ENCODE measurements at places on chromosomes 3 and 15. TPM values are rescaled to one million over a fixed set of nuclear protein-coding genes. Genes with fewer than 3 reads are reported as not detected.

DNA sequence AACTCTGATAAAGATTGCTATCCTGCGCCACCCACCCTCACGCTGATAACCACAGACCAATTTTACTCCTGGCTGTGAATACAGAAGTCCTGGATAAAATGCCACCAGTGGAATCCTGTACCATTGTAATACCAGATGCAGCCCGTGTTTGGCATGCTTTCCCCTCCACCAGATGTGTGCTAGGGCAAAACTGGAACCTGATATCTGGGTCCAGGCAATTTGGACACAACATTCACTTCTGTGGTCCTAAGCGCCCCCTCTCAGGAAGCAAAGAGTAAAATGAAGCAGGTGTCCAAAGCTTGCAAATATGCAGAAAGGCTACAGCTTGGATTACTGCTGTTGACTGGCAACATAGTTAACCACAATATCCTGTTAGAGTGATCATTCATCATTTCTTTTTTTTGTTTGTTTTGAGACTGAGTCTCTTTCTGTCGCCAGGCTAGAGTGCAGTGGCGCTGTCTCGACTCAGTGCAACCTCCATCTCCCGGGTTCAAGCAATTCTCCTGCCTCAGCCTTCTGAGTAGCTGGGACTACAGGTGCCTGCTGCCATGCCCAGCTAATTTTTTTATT lies 32.8 kb downstream of the LOXL1 start:
- H3K4me1 ChIP-seq = no peaks in the 10 kb centered on the region
- H3K4me3 ChIP-seq = no peak overlapping the region
- peak; percentile 31 for DNase-seq
- H3K36me3 ChIP-seq = no peaks in the 10 kb centered on the region
- no peaks in the 10 kb centered on the region for H3K27me3 ChIP-seq
- no peak overlapping the region for H3K27ac ChIP-seq

DNA sequence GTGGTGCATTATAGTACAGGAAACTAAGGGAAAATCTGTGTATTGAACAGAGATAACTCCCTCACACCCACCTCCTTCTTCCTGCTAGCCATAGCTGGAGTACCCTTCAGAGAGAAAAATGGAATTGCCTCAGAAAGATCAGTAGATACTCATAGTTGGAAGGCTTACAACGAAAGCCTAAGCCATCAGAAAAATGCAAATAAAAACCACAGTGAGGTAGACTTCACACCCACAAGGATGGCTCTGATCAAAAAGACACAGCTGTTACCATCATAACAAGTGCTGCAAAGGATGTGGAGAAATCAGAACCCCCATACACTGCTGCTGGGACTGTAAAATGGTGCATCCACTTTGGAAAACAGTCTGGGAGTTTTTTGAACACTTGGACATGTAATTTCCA lies 7.4 kb upstream of the DLG1 start:
- no peaks in the 10 kb centered on the region for H3K4me1 ChIP-seq
- no peak for DNase-seq
- H3K27ac ChIP-seq = no peak overlapping the region
- H3K27me3 ChIP-seq = no peaks in the 10 kb centered on the region

GRCh38 chr3:69425249-69425648 lies 39.4 kb upstream of the FRMD4B start:
- no peaks in the 10 kb centered on the region for H3K27me3 ChIP-seq
- no peaks in the 10 kb centered on the region for H3K36me3 ChIP-seq
- H3K4me1 ChIP-seq = no peaks in the 10 kb centered on the region
- DNase-seq = no peak
- H3K4me3 ChIP-seq = no peak overlapping the region
- H3K27ac ChIP-seq = no peak overlapping the region

The CD200R1 gene
- total RNA-seq = 2.2 TPM

The ACKR4 gene
- total RNA-seq = 1.0 TPM

Data from kidney (tissue), 22 donors.